Stimulated activated CD8-positive, alpha-beta memory T cell treated with anti-CD3 and anti-CD28 coated beads, Interleukin-7, amount 100 ng/mL, for 1 hour (primary cell): ENCODE measurements at places on chromosomes 6 and 20.

DNA sequence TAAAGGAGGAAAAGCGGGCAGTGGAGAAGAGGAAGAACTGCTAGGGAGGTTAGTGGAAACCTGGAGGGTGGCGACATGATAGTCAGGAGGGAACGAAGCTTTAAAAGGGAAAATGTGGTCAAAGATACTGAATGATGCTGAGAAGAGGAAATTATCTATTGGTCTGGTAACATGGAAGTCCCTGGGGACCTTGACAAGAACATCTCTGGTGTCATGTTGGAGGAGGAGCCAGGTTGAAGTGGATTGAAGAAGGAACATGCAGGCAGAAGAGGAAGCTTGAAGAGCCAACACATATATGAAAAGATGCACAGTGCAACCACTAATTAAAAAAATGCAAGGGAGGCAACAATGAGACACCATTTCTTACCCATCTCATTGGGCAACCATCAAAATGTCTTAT is 251.9 kb upstream of the RNF24 start:
- DNase-seq = no peak

GRCh38 chr20:46619445-46619844 is 31.8 kb downstream of the SLC13A3 start:
- no peak for DNase-seq

DNA sequence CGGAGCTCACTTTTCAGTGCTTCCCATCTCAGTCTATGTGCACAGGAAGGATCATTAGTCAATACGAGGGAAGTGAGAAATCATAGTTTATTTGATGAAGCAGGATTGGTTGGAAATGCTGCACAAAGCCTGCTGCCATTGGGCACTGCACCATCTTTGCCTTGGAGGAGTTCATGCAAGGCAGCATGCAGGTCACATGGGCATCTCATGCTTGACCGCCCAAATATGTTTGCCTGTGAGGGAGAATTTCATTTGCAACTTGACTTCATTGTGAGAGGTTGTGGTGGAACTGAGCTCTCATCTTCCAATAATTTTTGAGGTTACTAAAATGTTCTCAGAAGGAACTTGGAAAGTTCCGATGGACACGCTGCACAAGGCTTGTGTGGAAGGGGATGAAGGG is 83.9 kb upstream of the SYNDIG1 start:
- DNase-seq = no peak

DNA sequence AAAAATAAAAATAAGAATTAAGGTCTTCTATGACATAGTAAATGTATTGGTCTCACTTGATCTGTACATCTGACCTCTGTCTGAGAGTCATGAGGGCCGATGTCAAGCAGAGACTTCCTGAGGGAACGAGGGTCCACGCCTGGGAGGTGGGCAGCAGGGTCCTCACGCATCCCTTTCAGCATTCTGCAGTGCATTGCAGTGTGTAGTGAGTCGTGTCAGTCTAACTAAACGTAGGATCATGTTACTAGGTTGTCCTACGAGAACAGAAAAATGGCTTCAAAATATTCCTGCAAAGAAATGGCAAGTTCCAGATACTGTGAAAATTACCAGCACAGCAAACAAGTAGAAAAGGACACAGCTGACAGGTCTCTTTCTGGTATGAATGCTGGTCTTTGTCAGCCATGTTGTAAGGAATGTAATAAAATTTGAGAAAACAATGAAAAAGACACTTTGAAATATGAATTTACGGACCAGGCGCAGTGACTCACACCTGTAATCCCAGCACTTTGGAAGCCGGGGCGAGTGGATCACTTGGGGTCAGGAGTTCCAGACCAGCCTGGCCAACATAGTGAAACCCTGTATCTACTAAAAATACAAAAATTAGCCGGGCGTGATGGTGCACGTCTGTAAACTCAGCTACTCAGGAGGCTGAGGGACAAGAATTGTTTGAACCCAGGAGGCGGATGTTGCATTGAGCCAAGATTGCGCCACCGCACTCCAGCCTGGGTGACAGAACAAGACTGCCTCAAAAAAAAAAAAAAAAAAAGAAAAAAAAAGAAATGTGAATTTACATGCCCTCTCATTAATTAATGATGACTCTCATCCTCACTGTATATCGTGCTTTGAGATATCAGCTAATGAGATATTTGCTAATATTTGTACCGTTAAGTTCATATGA is 2.4 kb upstream of the AHCY start:
- no peak for DNase-seq

DNA sequence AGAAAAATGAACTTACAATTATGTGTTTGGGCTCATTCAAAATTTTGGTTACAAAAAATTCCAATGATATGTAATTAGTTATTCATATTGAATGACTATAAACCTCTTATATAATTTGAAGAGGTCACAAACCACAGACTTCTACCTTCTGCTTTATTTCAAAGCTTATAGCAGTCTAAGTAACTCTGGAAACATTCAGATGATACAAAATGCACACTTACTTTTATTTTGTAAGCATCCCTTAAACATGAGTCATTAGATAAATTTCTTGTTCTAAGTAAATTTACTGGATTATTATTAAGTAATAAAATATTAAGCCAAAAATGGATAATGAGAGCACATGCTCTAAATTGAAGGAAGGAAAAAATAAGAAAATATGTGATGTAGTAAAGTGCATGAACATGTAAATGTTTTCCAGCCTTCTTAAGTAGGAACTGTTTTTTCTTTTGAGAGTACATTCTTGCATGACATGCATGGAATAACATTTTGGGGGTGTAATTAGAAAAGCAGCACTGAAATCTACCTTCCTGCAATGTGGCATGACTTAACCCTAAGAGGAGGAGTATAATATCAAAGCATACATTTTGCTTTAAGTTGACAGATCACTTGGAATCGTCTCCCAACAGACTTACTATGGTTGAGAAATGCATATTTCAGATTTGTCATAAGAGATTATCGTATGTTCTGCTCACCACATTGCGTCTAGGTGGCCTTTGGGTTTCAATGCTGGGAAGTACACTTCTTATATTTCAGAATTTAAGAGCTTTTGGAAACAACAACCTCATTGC is 372.7 kb upstream of the HSF2 start:
- DNase-seq = no peak

DNA sequence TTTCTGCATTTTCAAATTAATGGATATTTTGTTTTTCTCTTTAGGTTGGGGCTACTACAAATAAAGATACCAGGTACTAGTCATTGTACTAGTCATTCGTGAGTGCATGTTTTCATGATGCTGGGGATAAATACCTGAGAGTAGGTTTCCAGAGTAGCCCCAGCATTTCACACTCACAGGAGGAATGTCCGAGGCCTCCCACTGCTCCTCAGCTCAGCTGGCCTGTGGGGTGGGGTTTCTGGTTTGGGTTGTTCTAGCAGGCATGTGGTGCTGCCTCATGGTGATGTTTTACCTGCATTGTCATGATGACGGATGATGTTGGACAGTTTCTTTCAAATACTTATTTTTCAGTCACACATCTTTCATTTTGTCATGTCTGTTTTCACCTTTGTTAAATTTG is 144.5 kb downstream of the SMOC2 start:
- no peak for DNase-seq

DNA sequence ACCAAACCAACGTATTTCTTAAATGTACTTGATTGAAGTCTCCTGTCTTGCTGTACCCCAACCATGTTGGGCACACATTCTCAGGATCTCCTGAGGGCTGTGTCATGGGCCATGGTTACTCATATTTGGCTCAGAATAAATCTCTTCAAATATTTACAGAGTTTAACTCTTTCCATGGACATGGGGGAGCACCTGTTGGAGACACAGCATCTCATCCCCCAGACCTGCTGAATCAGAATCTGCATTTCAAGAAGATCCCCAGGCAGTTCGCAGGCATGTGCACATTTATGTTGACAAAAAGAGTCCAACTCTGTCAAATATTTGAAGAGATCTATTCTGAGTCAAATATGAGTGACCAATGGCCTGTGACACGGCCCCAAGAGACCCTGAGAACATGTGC is 24.5 kb downstream of the PIGT start:
- no peak for DNase-seq

GRCh38 chr20:55881204-55881603 is 124.1 kb downstream of the CBLN4 start:
- no peak for DNase-seq

DNA sequence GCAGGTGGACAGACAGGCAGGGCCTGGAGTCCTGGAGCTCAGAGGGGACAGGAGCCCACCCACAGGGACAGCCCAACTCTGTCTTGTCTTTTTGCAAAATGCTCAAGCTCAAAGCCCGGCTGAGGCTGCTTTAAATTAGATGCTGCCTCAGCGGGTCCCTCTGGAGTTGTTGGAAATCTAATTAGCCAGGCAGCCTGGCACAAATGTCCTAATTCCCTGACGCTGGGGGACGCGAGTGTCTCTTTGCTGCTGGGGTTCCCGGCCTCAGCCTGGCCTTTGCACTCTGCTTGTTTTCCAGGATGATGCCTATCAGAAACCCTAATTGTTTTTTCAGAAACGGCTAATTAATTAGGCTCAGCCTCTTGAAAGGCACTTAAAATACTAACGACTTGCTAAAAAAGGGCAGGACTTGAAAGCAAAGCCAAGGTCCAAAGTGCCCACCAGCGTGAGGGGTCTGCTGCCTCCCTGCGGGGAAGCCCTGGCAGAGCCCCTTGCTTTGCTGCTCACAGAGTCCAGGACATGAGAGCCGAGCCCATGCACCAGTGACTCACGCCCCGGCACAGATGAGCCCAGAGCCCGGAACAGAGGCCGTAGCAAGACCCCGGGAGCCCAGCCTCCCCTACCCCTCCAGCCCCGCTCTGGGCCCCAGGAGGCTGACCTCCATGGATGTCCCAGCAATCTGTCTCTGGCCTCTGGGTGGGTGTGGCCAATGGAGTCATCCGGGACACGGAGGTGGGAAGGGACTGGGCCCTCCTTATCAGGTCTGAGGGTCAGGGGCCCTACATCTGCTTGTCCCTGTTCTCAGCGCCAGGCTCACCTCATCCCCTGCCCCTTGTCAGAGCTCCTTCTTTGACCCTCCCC is 46.0 kb upstream of the BHLHE23 start:
- DNase-seq = no peak

GRCh38 chr6:45666846-45667245 is 289.1 kb upstream of the SUPT3H start:
- DNase-seq = no peak

DNA sequence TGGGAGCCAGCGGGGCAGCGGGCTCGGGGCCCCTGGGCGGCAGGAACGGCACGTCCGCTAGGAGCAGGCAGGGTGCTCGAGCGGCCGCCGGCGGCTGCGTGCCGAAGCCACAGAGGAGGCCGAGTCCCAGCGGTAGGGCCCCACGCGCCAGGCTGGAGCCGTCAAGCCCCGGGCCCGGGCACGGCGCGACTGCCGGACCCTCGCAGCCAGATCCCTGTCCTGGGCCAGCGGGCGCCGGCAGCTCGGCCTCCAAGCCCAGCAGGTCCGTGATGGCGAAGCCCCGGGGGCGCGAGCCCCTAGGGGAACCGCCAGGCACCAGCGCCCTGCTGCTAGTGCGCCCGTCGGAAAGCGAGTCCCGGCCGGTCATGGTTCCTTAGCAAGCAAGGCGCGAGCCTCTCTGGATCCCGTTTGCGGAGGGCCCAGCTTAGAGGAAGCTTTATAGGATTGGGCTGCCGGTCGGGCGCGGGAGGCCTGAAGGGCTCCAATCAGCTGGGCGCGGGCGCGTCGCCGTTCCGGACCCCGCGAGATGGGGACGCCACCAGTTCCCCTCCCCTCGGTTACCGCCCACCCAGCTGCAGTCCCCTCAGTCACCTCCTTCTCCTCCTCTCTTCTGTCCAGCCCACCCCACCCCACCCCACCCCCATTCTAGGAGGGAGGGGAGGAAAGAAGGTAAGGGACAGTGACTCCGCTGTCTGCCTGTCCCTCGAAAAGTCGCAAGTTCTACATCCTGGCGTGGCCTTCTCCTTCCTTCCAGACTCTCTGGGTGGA is at the start of gene VSX1:
Gene VSX1, minus strand, starts transcription at position 412 of the 768 bp plus-strand sequence. Its CDS starts 45 bp downstream, at position 367.
- no peak for DNase-seq

DNA sequence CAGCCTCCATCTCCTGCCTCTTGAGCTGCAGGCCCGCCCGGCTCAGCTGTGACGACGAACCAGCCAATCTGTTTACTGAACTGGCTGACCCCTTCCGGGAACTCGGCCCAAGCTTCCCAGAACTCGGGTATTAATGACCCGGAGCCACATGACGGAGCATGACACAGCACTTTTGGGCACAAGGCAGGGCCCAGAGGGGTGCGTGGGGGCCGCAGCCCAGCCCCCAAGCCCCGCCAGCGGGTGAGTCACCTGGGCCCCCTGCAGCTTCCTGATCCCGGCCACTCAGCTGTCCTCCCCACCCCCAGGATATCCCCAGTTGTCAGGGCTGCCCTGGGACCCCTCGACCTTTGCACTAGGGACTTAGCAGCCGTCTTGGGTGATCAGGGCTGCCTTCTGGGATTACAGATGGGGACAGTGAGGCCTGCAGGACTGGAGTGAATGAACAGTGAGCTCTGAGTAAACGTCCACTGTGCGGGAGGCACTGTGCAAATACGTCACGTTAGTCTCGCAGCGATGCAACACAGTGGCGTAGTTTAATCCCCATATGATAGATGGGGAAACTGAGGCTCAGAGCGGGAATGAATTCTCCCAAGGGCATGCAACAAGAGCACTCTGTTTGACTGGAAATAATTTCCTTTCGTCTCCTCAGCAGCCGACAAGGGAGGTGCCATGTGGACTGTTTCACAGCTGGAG is 102.1 kb downstream of the CEBPB start:
- DNase-seq = no peak

GRCh38 chr6:166474721-166475565 is 92.2 kb upstream of the MPC1 start:
- no peak for DNase-seq

GRCh38 chr20:46367967-46368901 is 38.2 kb downstream of the ELMO2 start:
- no peak for DNase-seq

DNA sequence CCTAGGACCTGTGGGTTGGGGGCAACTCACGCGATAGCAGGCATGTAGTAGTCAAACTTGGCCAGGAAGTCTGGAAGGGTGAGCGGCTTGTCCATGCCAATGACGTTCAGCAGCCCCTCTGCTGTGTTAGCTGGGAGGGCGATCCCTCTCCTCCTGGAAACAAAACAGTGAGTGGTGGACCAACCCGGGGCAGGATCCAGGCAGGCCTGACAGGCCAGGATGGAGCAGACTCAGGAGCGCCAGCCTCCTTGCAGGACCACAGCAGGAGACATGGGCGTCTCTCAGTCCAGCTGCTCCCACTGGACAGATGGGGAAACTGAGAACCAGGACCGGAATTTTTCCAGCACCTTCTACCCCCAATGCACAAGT is 22.5 kb downstream of the ADA start:
- no peak for DNase-seq

DNA sequence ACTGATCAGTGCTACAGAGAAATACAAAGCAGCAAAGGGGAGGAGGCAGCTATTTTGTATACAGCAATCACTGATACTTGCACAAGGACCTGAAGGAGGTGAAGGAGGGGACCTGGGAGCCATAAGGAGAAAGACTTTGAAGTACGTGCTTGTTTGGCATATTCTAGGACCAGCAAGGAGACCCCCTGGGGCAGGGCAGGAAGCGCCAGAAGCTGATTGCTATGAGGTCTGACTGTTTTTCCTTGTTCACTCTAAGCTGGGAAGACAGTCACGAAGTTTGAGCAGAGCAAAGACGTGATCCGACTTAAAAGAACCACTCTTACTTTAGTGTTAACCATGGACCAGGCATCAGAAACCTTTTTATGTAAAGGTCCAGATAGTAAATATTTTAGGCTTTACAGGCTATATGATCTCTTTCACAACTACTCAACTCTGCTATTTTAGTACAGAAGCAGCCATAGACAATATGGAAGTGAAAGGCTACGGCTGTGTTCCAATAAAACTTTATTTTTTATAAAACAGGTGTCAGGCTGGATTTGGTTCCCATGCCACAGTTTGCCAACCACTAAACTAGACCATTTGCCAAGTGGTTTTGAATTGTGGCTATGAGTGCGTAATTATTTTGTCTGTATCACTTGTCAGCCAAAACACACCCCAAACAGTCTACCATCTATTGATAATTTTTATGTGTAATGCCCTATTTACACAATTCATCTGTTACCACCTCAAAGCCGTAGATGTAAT is 217.9 kb downstream of the PRL start:
- DNase-seq = no peak
